ENCODE measurements at places on chromosomes 16 and 17.

DNA sequence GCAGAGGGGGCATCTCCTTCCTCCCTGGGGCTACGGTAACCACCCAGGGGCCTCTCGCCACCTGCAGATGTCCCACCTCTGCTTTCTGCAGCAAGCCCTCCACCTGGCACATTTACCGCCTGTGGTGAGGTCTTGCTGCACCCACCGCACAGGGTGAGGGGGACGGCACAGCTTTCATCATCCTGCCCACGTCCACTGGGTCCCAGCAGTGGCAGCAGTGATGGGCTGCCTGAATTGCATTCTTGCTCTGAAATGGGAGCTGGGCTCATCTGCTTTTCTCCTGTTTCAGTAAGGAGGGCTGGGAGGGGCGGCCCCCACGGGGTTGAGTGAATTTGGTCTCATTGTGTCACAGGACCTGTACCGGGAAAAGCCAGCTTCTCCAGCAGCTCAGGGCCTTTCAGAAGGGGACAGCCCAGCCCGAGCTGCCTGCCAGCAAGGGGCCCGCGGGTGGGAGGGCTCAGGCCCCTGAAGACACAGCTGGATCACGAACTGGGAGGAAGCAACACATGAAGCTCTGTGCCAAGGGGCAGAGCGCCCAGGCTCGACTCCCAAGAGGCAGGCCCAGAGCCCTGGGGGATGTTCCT is 12.7 kb downstream of the DNAAF8 start:
- DNase-seq = no peak

GRCh38 chr17:34391241-34391640 is 28.2 kb upstream of the CCL1 start:
- DNase-seq = no peak

DNA sequence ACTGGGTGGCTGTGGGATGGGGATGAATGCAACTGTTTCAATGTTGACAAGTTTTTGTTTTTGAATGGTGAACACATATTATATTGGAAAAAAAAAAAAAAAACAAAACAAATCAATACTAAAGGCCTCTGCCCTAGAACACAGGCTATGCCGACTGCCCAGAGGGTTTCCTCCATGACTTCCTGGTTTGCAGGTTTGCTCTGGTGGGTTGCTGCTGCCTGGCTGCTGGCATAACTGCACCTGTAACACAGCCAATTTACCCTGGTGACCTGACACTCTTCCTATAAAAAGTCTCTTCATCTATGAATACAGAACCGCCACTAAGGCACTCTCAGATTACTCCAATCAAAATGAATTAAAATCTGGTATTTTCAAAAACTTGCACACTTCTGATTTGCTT is 10.4 kb downstream of the GLYR1 start:
- no peak for DNase-seq

GRCh38 chr17:39939588-39940419 is 12.3 kb downstream of the LRRC3C start:
- DNase-seq = peak; percentile 67

DNA sequence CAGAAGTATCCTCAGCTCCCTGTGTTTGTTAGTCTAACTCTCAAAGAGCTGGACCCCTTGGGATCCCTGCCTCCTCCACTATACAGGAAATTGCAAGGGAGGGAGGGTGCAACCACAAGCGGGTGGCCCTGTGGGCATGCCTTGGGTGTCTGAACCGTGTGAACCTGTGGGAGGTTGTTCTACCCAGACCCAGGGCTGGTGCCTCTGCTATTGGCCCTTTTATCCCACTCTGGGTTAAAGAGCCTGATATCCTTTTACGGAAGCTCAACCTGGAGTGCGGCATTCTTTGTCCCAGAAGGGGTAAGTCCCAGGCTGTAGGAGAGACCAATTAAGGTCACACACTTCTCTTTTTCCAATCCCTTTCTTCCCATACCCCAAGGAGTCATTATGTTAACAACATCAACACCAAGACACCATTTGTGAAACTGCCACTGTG is 53.4 kb downstream of the ARSG start:
- DNase-seq = no peak

DNA sequence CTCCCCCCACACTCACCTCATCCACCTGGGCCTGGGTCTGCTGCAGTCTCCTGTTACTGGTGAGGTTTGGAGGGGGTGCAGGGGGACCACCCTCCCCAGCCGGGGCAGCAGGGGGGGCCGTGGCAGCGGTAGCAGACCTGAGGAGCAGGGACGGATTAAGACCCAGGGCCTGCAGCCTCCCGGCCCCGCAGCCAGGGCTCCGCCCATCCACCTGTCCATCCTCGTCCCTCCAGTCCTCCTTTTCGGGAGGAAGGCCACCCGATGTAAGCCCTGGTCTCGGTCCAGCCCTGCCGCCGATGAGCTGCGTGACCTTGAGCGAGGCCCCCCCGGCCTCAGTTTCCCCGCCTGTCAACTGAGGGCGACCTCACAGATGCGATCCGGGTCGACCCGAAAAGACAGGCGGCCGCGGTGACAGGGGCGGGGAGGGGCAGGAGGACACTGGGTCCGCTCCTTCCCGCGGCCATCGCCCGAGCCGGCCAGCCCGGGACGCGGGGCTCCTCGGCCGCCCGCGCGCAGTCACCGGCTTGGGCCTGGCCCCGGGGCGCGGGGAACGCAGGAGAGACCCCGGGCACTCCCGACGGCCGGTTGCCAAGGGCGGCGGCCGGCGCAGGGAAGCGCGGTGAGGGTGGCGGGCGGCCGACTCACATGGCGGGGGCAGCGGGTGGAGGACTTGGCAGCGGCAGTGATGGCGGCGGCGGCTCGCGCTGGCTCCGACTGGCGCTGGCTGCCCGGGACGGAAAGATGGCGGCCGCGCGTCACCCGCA is at the start of gene VAMP2:
TSS of gene VAMP2 (minus strand) at position 716 of the 764 bp plus-strand sequence. CDS start at position 647, 69 bp downstream.
- no peak for DNase-seq

DNA sequence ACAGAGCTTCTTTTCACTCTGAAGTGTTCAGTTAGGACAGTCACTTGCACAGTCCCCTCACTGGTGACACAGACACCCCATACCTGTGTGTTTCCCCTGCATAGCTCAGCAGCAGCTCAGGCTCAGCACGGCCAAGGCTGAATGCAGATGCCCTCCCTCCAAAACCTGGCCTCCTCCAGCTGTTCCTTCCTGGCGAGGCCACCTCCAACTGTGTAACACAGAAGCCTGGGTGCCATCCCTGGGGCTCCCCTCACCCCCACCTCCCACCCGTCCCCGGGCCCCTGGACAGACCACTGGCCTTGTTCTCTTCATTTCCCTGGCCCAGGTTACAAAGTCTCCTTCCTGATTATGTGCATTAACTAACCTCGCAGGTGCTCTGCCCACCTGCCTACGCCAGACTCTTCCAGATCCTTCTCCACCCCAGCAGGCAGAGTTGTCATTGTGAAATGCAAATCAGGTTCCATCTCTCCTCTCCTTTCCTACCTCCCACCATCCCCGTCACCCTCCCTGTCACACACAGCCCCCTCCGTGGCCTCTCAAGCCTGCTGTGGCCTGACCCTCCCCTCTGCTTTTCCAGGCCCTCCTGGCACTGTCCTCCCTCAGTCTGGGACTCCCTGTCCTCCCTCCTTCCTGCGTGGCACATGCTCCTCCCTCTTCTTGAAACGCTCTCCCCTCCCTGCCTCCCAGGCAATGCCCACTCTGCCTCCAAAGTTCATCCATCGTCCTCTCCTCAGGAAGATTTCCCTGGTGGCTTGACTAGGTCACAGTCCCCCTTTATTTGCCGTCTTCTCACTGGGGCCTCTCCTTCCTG is 26.4 kb downstream of the MLYCD start:
- DNase-seq = no peak

DNA sequence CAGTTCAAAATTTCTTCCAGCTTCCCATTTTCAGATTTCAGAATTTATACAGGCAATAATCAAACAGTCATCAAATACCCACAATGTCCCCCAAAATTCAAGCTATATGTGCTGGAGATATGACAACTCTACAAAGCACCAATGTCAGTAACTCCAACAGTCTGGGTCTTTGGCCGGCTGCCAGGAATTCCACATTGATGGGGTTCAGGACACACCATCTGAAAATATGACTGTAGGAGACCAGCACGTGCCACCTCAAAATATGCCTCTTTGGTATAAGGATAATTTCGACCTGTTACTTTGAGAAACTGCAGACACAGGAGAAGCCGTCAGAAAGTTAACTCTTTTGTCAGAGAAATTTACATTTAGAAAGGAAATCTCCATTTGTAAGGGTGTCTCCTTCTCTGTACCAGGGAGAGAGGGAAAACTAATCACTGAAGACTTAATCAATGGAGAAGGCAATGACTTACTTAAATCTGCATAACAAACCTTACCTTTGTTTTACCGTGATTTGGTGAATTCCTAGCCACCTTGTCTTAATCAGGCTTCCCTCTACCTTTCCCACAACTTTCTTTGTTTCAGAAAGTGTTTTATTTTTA is 594.3 kb upstream of the CDH5 start:
- no peak for DNase-seq

- no peak for DNase-seq
Observed at GRCh38 chr17:43216762-43217613, 5.3 kb downstream of the TMEM106A start.

- DNase-seq = no peak
Observed at GRCh38 chr17:2385240-2386210, 15.3 kb downstream of the MNT start.

DNA sequence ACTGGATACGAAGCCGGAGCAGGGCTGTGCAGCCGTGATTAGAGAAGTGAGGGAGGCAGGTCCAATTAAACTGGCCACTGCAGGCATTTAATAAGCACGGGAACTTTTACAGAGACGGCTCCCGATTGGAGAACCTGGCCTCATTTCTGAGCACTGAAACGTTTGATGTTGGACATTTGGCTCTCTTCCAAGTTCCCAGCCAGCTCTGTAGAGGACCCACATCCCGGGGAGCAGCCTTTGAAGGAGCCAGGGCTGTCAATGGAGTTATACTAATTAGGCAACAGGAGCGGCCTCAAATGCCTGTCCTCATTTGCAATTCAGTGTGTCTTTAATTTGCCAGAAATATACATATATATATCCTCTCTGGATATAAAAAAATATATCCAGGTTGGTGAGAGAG is 499.4 kb upstream of the C16orf82 start:
- DNase-seq = no peak

DNA sequence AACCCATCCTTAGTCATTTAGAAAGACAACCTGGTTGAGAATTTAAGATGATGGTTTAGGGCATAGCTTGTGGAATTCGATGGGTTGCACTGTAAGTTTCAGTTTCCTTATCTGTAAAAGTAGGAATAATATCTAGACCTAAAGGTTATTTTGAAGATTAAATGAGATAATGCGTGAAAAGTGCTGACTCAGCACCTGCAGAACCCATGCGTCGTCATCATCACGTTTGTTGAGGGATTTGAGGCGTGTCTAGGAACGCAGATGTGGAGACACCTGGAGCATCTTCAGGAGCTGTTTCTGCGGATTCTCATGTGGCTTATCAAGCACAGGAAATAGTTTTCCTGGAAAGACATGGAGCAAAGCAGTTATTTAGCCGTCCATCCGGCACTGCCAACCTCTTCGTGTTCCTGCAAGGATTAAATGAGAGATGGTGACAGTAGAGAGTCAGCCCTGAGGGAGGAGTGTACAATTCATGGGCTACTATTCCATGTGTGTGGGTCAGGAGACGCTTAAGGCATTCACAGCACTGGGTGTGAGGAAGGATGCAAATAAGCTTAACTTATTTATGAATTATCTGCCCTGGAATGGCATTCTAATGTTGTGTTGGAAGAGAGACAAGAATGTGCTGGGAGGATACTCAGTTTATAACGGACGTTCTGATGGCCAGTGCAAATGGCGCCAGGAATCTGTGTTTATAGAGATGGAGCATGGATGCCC is 536.1 kb downstream of the MAF start:
- no peak for DNase-seq

GRCh38 chr17:78144736-78145641 is 1.2 kb upstream of the C17orf99 start:
- DNase-seq = no peak

GRCh38 chr16:68246666-68247065 is 1.5 kb downstream of the PLA2G15 start:
- no peak for DNase-seq

- DNase-seq = no peak
Observed at GRCh38 chr17:40553694-40554534, 11.4 kb downstream of the CCR7 start.

DNA sequence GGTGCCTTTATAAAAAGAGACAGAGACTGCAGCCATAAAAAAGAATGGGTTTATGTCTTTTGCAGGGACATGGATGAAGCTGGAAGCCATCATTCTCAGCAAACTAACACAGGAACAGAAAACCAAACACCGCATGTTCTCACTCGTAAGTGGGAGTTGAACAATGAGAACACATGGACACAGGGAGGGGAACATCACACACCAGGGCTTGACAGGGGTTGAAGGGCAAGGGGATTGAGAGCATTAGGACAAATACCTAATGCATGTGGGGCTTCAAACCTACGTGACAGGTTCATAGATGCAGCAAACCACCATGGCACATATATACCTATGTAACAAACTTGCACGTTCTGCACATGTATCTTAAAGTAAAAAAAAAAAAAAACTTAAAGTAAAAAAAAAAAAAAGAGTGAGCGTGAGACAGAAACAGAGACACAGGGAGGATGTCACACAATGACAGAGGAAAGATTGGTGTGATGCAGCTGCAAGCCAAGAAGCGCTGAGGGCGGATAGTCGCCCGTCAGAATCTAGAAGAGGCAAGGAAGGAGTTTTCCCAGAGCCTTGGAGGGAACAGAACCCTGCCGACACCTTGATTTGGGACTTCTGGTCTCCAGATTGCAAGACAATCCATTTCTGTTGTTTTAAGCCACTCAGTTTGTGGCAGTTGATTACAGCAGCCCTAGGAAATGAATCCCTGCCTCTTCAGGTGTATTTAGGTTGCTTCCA is 27.4 kb upstream of the TNS4 start:
- DNase-seq = no peak

DNA sequence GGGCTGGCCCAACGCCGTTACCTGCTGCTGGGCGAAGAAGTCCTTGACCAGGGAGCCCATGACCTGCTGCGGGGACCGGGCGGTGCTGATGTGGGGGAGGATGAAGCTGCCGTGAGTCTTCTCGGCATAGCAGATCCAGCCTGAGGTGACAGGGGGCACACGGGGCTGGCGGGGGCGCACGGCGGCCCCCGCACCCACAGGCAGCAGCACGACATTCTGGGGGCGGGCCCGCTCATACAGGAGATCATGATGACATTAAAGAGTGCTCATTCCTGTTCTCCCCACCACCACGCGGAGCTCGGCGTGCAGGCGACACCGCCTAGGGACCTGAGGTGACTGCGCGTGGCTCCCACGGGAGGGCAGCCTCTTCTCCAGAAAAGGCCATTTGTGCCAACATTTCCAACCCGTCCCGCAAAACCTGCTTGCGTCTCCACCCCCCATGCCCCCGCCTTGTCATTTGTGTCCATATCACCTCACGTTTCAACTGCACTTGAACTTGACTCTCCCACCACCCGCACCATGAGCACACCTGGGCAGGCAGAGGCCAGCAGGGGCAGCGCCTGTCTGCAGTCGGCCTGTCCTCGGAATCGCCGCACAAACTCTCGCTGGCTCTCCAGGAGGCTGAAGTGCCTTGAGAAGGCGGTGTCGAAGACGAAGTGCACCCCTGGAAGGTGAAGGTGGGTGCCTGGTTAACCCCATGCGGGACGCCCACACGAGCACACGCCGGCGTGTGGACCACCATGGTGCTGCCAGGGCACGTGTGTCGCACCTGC is 6.4 kb downstream of the CIAO3 start:
- DNase-seq = no peak
